ENCODE measurements at places on chromosomes 5 and 9.
A peak's percentile ranks its signal among the peaks of the same experiment; 100 is the strongest.

- DNase-seq: no peak
Measured at GRCh38 chr9:129178568-129179382, 714 bp upstream of the IER5L start.

- no peak for DNase-seq
Measured at GRCh38 chr5:88452820-88453219, 184.2 kb upstream of the TMEM161B start.

DNA sequence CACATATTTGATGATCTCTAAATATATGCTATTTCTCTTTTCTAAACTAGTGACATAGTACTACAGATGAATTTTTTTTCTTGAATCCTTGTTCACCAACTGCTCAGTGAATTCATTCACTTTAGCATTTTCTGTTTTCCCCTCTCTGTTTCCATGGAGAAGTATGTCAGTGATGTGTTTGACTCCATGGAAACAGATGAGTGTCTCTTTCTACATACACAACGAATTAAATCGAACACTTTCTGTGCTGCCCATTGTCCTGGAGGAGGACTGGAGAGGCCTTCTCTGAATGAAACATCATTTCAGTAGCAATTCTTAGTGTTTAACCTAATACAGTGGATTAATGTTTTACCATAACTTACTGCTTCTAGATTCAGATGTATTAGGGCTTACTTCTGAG lies 9.5 kb downstream of the INVS start:
- DNase-seq: no peak

DNA sequence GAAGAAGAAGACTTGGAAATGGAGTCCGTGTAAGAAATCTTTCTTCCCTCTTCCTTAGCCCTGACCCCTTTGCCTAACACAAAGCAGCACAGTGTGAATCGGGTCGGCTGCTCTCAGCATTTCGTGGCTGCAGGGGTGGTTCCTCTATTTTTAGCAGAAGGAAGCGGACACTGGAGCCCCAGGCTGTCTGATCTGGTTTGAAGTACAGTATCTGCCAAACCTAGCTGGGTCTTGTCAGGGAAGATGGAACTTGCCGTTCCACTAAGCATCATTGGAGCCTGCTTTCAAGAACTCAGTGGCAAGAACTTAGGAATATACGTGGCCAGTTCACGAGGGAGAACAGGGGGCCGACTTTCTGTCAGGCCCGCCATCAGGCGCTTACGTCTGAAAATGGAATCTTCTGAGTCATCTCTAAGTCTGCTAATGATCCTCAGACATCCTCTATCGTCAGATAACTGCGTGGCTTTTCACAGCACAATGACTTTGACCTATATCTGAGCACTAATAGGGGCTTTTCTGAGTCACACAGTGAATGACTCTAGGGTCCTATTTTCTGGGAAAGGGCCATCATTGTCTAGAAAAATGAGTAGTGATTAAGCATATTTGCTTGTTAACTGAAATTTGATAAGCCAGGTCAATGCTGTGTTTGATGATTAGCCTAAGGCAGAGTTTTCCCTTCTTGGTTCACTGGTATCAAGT lies 43.3 kb upstream of the NCS1 start:
- peak; percentile 74 for DNase-seq

DNA sequence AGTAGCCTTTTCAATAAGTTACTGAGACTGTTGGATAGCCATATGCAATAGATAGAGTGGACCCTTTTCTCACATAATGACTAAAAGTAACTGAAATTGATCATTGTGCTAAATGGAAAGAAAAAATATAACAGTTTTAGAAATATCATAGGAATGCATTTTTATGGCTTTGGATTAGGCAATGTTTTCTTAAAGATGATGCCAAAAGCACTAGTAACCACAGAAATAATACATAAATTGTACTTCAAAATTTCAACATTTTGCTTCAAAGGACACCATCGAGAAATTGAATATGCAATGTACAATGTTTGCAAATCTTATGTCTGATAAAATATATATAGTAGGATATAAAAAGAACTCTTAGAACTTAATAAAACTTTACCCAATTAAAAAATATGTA lies 1267.5 kb upstream of the CDH9 start:
- no peak for DNase-seq

- no peak for DNase-seq
Measured at GRCh38 chr9:87286506-87286905, 211.2 kb upstream of the DAPK1 start.

GRCh38 chr9:908536-909205 lies 67.2 kb downstream of the DMRT1 start:
- DNase-seq: no peak

GRCh38 chr5:115798252-115798651 lies 18.2 kb downstream of the CDO1 start:
- no peak for DNase-seq

DNA sequence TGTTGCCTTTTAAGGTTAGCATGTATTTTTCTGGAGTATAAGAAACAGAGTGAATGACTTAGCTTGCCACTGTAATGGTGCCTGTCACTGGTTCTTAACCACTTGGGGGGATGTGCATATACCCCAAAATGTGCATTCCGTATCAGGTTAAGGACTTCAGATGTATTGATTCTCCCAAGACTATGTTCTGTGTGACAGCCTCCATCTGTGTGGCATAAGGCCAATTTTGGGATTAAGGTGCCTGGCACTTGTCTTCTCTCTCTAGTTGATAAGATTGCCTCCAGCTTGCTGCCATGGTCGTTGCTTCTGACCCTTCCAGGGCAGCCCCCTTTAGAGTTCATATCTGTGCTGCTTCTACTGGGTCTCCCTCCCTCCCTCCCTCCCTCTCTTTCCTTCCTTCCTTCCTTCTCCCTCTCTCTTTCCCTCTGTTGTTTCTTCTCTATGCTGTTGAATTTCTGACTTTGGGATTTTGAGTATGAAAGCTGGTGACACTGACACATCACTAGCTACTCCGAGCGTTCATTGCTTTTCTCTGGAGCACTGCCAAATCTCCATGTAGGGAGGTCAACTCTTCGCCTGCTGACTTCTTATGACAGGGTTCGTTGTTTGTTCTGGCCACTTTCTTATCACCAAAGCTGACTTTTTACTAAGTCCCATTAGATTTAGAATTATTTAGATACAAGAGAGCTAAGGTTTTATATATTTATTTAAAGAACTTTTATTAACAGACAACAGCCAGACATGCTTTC lies 31.0 kb downstream of the TNFAIP8 start:
- no peak for DNase-seq

DNA sequence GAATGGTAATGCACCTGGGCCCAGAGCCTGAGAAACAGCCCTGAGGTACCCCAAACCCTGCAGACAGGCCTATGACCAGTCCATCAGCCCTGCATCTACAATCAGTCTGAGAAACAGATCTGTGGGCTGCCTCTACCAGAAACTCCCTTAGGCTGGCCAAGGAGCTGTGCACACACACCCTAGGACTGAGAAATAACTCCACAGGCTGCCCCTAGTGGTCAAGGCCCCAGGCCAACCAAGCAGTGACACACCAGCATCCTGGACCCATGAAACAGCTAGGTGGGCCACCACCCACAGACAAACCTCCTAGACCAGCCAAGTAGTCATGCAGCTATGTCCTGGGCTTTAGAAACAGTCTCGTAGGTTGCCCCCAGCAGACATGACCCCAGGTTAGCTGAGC lies 253.6 kb upstream of the VLDLR start:
- no peak for DNase-seq

DNA sequence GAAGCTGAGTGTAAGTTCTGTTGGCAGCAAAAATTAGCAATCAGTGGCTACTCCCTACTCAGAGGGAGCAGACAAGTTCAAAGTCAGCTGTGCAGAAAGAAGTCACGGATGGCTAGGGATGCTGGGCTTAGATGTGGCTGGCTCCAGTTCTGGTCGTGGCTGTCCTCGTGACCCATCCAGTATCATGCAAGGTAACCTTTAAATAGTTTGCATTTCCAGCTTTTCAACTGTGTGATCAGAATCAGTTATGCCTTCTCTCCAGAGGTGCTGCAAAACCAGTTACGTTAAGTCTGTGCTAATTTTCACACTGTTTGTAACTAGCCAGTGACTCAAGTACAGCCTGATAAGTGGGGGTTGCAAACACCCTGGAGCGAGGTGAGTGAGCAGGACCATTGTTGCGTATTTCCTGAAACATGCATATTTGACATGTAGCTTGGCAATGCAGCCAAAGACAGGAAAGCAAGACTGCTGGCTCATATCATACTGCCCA lies 302.4 kb downstream of the ATPSCKMT start:
- no peak for DNase-seq

- peak; percentile 46 for DNase-seq
Measured at GRCh38 chr5:119031905-119032304, 39.0 kb upstream of the DMXL1 start.

- DNase-seq: no peak
Measured at GRCh38 chr5:16644301-16644889, 27.6 kb upstream of the RETREG1 start.

DNA sequence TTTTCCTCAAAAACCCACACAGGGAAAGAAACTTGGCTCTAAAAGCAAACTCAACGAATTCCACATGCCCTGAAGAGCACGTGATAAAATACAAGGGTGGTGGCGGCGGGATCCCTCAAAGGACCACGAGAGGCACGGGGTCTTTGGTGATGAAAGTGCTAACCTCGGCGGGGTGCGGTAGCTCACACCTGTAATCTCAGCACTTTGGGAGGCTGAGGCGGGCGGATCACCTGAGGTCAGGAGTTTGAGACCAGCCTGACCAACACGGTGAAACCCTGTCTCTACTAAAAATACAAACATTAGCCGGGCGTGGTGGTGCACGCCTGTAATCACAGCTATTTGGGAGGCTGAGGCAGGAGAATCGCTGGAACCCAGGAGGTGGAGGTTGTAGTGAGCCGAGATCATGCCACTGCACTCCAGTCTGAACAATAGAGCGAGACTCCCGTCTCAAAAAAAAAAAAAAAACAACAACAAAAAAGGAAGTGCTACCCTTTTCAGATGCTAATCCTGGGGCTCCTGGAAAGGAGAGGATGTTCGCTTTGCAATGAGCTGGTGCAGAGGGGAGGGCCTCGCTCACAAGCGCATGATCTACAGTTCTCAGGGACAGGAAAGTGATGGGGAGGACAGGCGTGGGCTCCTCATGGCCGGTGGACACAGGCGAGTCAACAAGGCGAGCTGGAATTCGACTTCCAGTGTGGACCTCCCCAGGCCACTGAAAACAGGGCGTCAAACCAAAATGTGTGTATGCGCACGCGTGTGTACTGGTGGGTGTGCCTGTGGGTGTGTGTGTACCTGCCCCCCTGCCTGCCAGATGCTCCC lies 54.1 kb downstream of the USP20 start:
- DNase-seq: no peak

DNA sequence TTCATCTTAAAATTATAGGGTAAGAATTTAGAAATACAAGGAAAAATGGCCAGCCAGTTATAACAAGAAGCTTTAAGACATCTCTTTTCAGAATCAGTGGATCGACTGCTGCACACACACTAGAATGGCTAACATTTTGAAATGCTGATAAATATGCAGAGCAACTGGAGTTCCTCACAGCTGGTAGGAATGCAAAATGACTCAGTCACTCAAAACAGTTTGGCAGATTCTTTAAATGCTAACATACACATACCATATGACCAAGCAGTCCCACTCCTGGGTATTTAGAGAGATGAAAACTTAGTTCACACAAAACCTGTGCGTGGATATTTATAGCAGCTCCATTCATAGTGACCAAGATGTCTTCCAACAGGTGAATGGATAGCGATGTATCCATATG lies 23.2 kb upstream of the PSAT1 start:
- no peak for DNase-seq

- no peak for DNase-seq
Measured at GRCh38 chr5:111589316-111589715, 77.0 kb upstream of the STARD4 start.

DNA sequence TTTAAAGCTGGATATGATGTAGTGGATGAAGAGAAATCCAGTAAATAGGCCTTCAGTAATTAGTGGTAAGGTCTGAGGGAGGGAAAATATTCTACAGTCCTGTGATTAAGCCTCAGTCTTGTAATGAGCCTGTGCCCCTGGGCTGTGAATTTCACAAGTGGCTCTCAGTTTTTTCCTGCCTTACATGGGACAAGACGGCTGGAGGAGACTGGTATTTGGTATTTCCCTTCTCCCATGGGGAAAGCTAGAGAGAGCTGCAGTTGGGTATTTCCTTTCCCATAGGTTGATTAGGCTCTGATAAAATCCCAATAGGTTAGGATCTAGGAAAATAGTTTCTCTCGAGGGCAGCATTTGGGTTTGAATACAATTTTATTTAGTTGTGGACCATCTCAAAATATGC lies 62.2 kb upstream of the GNA14 start:
- DNase-seq: no peak

DNA sequence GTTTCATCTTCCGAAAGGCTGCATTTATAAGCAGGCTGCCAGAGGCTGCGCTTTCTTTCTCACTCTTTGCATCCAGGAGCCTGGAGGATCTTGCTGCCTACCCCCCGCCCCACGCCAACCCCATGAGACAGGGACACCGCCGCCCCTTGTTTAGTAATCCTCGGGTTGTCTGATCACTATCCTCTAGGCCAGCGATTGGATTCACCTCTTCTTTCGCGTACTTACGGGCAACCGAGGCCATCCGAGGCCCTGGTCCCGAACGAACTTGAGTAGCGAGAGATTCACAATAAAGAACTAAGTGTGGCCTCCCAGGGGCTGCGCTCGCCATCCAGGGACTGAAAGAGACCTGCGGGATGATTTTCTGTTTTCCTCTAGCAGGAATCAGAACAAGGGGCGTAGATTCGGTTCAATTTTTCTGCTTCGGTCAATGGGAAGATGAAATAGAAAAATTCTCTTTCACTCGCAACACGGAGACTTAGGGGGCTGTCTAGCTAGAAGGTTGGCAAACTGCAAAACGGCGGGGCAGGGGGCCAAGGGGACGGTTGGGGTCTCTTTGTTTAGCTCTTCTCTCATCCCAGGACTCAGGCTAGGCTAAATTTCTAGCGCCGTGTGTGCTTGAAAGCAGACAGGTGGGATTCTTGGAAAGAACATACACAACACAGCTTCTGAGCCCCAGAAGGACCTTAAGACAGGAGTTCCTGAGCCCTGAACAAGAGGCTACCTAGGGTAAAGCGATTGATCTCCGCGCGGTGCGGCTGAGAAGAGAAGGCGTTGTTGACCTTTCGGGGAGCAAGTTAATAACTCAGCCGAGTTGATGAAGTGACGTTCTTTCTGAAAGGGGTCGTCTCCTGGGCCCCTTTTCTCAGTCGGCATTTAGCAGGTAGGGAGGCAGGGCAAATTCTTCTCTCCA lies 5.8 kb upstream of the ISL1 start:
- no peak for DNase-seq

- DNase-seq: no peak
Measured at GRCh38 chr5:14572836-14573235, 8.8 kb upstream of the OTULINL start.

GRCh38 chr5:40041452-40041851 lies 616.7 kb upstream of the DAB2 start:
- DNase-seq: no peak

- no peak for DNase-seq
Measured at GRCh38 chr5:33701251-33701650, 190.5 kb downstream of the ADAMTS12 start.

- peak; percentile 65 for DNase-seq
Measured at GRCh38 chr9:68685770-68686169, 19.3 kb upstream of the PIP5K1B start.

- no peak for DNase-seq
Measured at GRCh38 chr5:120402606-120403005, 61.5 kb upstream of the PRR16 start.

GRCh38 chr5:167050568-167051401 lies 1240.7 kb upstream of the WWC1 start:
- DNase-seq: no peak

Measured in GM10248 (cell line).